Fibroblast of lung (primary cell): ENCODE measurements at places on chromosomes 4 and X.

GRCh38 chr4:100591161-100591876 lies 73.5 kb upstream of the EMCN start:
- DNase-seq = no peak

DNA sequence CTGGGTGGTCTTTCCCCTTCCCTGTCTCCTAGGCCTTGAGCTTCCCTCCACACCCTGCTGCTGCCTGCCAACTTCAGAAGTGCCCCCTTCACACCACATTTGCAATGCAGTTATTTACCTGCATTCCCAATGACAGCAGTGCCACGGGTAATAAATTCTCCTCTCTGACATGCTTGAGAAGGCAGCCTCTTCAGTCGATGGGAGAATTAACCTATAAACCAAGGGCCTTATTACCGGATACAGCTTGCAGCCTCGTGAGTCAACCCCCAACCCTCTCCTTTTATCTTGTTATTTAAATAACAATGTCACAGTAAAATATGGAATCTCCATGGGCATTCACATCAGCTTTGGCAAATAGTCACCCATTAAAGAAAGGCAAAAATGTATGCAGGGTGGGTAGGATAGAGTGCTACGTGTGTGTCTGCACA lies 34.7 kb upstream of the LGI2 start:
- DNase-seq = no peak

GRCh38 chrX:39728025-39728424 lies 369.7 kb downstream of the BCOR start:
- DNase-seq = peak; percentile 13

- peak; percentile 26 for DNase-seq
Observed at GRCh38 chr4:137892134-137892533, 350.0 kb downstream of the SLC7A11 start.

DNA sequence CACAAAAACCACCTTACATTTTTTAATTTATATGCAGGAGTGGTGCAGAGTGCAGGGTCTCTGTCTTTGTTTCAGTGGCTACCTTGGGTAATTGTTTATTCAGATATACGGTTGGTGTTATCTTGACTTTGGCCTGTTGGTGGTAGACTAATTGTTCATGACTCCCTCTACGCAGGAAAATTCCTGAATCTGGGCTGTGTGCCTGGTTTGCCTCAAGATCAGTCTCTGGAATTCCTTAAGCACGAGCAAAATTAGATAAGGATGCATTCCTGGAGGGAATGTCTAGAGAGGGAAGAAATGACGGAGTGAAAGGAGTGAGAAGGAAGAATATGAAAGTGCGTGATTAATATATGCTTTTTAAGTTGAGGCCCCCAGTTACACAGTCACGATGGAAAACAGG lies 576.9 kb upstream of the PCDH10 start:
- peak; percentile 49 for DNase-seq

GRCh38 chr4:139266583-139267257 lies 13.3 kb downstream of the MGARP start:
- peak; percentile 77 for DNase-seq

DNA sequence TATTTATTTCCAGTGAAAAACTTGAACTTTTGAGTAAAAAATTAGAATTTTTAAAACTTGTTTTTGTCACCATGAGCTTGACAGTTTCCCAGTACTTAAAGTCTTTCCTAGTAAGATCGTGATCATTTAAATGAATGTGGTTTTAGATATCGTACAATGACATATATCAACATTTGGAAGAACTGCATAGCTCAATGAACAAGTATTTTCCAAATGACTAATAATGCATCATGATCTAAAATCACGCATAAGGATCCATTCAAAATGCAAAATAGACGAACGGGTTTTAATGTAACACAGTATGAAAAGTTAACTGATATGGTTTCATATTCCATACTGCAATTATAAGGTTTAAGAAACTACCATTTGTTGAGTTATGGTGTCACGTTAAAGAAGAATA lies 4.1 kb upstream of the NDNF start:
- no peak for DNase-seq

DNA sequence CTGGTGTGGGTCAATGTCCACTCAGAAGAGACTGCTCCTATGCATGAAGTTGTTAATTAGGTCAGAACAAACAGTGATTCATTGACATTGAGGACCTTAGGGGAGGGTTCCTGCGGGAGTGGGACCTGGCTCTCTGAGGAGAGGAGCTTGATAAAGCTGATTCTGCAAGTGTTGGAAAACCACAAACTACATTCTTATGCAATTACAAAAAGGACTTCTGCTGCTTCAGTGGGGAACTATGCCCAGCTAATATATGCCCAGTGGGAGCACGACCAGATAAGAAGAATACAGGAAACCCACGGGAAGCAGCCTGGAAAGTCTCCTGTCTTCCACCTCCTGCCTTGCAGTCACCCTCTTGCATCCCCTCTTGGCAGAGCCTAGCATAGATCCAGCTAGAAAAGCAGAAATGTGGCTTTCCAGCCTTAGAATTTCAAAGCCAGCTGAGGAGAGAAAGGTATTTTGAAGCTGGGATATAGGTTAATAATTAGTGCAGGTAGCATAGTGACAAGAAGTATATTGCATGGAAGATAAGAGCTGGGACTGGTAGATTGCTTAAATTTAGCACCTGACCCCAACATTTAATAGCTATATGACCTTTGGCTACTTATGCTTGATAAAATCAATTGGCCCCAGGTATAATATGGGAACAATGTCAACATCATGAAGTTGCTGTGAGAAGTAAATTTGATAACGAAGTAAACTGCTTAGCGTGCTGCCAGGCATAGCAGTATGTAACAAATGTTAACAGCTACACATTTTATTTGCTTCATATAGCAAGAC lies 34.9 kb upstream of the UGT8 start:
- DNase-seq = no peak

GRCh38 chrX:118038614-118039365 lies 77.8 kb downstream of the KLHL13 start:
- peak; percentile 5 for DNase-seq

GRCh38 chr4:187184508-187184907 lies 460.9 kb upstream of the FAT1 start:
- no peak for DNase-seq

DNA sequence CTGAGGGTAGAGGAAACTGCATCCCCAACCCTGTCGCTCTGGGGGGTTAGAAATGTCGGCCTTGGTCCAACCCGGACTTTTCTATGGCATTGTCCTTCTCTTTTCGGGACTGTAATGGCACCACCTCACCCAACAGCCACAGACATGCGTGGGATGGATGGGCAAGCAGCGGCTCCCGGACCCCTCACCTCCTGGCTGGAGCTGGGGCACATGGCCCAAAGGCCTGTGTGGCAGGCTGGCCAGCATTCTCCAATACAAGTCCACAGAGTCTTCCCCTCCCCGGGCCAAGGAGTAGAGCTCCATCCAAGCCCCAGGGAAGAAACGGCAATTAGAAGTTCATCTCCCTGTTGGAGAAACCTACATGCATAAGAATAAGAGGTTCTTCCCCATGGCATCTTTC lies 142.9 kb downstream of the NR3C2 start:
- no peak for DNase-seq

DNA sequence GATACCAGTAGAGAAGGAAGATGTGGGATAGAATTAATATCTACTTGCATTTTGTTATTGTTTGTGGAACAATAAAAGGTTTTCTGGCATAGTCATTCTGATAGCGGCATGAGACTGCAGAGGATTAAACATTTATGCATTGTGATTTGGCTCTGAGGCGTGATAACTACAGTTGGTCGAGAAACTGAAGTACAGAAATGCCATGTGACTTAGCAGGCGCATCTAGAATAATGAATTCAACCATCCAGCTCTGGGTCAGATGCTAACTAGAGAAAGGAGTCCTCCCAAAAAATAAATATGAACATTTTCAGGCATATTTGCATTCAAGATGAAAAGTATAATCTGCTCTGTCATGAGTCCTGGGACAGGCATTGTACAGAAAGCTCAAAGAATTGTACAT lies 62.8 kb downstream of the CCSER1 start:
- DNase-seq = no peak

DNA sequence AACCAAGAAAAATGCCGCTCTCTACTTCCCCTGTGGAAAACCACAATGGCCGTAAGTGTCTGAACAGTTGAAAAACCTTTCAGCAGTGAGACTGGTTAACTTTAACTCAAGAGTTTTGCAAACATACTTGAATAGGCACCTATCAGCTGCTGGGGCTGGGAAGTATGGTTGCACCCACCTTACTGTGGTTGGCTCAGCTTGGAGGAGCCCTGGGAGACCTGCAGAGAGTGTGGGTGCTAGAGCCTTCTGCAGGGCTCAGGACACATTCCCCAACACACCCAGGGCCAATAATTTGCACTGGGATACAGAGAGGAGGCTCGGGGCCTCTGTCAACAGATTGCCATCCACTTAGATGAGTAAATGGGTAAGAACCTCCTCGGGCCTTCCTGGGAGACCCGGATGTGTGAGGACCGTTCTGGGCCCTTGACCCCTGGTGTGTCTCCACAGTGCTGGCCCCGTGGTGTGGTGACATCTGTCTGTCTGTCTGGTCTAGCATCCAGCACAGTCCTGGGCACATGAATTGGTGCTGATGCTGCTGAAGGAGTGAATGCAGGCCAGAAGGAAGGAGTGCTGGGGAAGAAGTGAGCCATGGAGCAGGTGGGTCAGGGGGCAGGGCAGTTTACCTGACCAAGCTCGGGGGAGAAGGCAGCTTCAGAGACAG lies 46.5 kb downstream of the MAGEA1 start:
- DNase-seq = no peak

DNA sequence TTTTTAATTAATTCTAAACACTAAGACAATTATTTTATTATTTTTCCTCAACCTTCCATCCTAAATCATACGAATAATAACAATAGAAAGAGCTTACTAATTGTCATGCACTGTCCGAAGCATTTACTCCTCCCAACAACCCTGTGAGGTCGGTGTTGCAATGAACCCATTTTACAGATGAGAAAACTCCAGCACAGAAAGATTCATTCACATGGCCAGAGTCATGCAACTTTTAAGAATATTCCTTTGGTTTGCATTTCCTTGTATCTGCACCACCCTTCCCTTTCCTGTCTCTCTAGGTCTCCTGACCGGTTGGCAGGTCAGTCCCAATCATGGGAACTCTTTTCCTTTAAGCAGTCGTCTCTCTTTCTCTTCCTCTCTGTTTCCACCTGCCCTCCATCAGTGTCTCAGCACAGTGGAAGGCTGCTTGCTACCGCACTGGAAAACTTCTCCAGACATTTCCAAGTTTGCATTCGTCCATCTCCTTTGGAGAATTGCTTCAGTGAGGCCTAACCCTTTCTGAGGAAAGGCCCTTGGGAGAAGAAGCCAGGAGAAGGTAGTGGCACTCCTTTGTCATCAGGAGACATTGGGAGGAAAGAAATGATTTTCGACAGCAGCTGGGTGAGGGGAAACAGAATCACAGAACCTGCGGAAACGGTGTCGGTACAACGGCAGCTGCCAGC lies 1.9 kb upstream of the TMSB4X start:
- no peak for DNase-seq

- DNase-seq = no peak
Observed at GRCh38 chr4:188214861-188215260, 75.6 kb downstream of the TRIML1 start.

GRCh38 chrX:64850371-64851082 lies 125.7 kb downstream of the ZC4H2 start:
- DNase-seq = no peak

GRCh38 chr4:119521268-119521667 lies 107.3 kb downstream of the PDE5A start:
- DNase-seq = no peak

DNA sequence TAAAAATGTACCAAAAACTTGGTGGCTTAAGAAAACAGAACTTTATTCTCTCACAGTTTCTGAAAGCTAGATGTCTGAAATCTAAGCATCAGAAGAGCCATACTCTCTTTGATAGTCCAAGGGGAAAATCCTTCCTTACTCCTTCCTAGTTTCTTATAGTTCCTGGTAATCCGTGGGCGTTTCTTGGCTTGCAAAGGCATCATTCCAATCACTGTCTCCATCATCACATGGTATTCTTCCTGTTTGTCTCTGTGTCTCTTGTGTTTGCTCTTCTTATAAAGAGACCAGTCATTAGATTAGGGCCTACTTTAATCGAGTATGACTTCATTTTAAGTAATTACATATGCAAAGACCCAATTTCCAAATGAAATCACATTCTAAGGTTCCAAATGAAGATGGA lies 118.9 kb upstream of the FSTL5 start:
- no peak for DNase-seq

- no peak for DNase-seq
Observed at GRCh38 chrX:45274576-45274975, 73.9 kb upstream of the DIPK2B start.

DNA sequence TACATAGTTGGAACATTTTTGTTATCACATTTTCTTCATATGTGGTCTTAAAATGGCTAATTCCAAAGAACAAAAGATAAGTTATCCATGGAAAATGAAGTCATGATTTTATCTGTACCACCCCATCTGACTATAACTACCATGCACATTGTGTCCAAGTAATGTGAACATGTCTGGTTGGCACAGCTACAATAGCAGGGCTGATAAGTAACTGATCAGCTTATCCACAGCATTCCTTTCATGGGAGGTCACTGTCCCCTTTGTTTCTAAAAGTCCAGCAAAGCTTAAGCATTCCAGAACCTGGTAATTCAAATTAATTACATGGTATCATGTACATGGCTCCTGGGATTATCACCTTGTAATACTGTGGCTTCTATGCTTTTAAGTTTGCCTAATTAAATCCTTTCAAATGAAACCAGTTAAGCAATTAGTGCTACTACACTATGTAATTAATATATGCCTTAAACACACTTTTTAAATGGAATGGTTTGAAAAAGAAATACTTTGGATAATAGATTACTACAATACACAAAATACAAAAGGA lies 21.1 kb upstream of the SORBS2 start:
- DNase-seq = peak; percentile 92

DNA sequence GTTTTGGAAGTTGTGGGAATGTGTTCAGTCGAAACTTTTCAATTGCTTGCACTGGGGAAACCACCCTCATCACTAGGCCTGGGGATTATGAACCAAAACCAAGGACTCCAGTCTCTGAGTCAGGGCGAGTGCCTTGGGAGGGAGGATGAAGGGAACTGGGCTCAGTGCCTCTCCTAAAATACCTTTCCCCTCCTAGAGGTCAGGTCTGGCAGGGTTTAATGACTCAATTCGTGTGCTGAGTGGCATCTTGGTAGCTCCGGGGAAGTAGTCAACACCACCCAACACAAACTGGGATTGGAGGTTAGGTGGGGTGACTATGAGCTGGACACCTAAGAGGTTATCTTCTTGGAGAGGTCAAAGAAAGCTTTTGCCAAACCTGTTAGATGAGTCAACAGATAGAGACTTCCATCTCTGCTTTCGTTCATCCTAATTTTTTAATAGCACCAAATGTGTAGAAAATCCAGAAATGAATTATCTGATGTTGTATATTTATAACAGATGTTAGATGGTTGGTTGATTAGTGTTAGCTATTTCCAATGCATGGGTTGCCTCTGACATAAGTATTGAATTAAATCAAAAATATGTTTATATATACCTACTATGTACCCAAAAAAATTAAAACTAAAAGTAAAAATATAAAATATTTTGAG lies 202.8 kb downstream of the SHROOM3 start:
- DNase-seq = peak; percentile 50

- DNase-seq = no peak
Observed at GRCh38 chr4:39543034-39543433, 15.8 kb upstream of the UGDH start.

- DNase-seq = peak; percentile 37
Observed at GRCh38 chr4:140176735-140177134, 22.8 kb upstream of the MAML3 start.
